ENCODE measurements at places on chromosomes 13 and 19.

GRCh38 chr19:44876930-44877535 is 14.0 kb upstream of the TOMM40 start:
- no peak for DNase-seq

GRCh38 chr13:97883396-97883795 is 70.1 kb upstream of the IPO5 start:
- no peak for DNase-seq

GRCh38 chr13:113466383-113466782 is 13.1 kb upstream of the ADPRHL1 start:
- no peak for DNase-seq

- no peak for DNase-seq
These were observed 5.3 kb downstream of the BTBD2 start for GRCh38 chr19:2010135-2010668.

GRCh38 chr13:36067746-36068381 is 63.3 kb downstream of the DCLK1 start:
- no peak for DNase-seq

DNA sequence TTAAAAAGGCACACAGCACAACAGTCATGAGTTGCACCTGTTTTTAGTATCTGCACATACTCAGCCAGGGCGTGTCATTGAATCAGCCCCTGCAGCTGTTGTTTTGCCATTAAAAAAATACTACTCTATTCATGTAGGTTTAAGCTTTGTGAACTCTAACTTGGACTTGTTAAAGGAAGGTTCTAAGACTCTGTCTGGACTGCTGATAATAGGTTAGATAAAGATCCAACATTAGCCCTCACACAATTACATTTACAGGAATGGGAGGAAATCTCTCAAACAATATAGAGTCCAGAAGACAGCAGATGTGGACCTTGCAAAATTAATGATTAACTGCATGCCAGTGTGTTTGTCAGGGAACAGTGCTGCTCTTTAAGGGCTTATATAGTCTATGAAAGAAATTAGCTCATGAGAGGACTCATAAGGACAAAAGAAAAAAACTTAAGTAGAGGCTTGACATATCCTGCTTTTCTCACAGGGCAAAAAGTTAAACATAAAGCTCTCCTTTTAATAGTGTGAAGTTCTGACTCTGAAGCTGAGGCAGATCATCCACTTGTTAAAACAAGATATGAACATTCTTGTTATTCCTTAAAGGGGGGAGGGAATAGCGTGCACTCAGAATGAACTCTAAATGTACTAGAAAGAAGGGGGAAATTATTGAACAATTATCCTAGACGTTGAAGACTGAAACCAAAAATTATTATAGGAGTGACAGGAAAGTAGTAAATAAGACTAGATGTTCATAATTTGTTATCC is 243.6 kb downstream of the NDFIP2 start:
- no peak for DNase-seq

DNA sequence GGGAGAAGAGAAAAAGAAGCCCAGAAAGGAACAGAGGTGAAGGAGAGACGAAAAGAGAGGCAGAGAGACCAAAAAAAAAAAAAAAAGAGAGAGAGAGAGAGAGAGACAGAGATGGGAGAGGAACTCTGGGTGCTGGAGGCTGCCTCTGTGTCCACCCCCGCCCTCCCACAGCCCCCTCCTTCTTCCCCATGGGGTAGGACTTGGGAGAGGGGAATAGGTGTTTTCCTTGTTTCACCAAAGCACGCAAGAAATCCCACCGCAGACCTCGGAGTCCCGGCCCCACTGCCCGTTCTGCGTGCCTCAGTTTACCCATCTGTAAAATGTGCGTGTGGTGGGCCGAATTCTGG is 4.9 kb downstream of the ONECUT3 start:
- DNase-seq: no peak

DNA sequence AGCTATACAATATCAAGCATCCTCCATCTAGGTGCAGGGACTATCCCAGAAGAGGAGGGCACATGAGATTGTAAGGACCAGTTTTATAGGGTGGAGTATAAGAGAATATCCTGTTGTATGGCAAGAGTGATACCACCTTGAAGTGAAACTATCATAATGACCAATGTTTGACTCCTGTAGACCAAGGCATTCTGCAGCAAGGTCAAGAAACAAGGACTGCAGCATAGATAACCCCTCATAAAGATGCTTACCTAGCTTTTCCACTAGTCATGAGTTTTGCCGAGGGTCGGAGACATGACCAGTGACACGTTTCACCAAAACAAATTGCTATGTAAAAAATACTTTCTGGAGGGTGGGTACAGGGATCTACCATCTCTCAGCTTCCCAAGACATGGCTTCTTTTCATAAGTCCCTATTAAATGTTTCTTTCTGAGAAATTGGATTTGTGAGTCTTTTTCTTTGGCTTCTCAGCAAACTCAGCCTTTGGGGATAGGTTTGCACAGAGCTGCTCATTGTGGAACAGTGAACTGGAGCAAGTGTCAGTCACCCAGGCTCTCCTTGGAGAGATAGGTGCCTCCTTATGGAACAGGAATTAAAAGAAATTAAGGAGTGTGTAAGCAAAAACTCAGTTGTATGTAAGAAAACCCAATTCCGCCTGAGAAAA is 28.2 kb upstream of the CYSLTR2 start:
- no peak for DNase-seq

DNA sequence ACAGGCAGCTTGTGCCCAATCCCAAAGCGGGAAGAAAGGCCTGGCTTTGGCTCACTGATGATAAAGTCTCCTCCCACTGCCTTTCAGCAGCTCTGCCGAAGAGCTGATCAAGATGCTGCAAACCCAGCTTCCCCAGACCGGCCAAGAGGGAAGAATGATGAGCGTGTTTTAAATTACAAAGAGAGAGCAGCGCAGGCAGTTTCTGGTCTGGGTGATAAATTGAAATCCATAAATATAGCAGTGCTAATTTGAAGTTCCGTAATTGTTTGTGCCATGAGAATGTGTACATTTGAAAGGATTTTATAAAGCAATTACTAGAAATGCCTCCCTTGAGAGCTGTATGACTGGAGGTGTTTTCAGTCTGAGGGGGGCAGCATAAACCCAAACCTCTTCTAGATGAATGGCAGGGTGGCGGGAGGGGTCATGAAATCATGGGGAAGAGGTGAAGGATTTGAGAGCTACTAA is 171.8 kb downstream of the STK24 start:
- DNase-seq: no peak

DNA sequence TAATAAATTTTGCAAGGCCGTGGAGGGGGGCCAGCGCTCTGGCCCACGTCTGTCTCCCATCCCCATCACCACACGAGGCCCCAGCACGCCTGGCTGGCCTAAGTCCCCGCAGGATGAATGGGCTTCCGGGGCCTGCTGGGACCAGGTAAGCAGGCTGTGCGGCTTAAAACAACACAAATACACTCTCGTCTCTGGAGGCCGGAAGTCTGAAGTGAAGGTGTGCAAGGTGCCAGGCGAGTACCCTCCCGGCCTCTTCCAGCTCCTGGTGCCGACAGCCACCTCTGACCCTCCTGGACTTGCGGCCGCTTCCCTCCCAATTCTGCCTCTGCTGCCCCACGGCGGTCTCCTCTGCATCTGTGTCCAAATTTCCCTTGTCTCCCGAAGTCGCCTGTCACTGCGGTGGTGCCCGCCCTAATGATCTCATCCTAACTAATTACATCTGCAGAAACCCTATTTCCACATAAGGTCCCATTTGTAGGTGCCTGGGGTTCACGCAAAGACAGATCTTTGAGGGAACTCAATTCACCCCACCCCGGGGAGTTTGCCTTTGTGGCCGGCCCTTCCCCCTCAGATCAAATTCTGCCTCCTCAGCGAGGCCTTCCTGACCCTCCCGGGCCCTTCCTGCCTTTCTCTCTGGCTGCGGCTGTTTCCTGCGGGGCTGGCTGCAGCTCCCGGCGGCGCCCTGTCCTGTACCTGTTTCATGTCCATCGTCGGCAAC is 8.1 kb upstream of the PTBP1 start:
- no peak for DNase-seq

DNA sequence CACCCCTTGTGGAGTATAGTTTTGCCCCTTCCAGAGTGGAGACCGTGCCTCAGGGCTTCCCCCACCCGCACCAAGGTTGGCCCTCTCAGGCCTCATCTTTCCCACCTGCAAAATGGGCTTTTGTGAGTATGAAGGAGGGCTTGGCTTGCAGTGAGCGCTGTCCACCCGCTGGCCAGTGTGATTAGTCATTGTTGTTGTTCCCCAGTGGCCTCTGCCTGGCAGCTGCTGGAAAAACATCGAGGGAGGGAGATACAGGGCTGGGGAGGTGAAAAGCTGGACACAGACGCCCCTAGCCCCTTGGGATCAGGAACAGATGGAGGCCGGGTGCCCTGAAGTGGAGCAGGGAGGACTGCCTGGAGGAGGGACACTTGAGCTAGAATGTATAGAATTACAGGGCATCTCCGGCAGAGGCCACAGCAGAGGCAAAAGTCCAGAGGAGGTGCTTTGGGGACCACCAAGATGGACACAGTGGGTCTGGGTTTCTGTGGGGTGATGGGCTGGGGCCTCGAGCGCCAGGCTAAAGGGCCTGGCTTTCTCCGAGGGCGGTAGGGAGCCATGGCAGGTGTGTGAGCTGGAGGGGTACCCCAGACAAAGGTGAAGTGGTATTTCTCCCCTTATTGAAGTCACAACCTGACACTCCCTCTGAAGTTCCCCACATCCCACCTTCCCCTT is 3.9 kb upstream of the IL12RB1 start:
- no peak for DNase-seq

- DNase-seq: no peak
These were observed 402.2 kb upstream of the ZNF507 start for GRCh38 chr19:31943191-31943661.

GRCh38 chr13:111247552-111247951 is 72.9 kb upstream of the TEX29 start:
- DNase-seq: no peak

GRCh38 chr13:110403315-110403714 is 96.2 kb downstream of the COL4A2 start:
- DNase-seq: no peak

DNA sequence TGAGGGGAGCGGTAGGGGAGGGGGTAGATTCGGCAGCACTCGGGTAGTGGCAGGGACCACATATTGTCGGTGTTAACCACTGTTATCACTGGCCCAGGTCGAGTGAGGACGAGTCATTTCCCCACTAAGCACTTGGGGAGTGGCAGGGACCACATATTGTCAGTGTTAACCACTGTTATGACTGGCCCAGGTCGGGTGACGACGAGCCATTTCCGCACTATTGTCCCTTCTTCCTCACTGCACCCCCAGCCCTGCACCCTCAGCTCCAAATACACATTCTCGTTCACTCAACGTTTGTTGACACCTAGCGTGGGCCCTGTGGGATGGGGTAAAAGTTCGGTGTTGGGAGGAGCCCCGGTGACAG is 467 bp upstream of the CLN5 start:
- DNase-seq: no peak

GRCh38 chr13:52706081-52706480 is 33.5 kb downstream of the CNMD start:
- DNase-seq: no peak

GRCh38 chr13:24802074-24802473 is 38.1 kb downstream of the RNF17 start:
- DNase-seq: no peak

GRCh38 chr13:106714271-106714982 is 146.5 kb upstream of the ARGLU1 start:
- no peak for DNase-seq

DNA sequence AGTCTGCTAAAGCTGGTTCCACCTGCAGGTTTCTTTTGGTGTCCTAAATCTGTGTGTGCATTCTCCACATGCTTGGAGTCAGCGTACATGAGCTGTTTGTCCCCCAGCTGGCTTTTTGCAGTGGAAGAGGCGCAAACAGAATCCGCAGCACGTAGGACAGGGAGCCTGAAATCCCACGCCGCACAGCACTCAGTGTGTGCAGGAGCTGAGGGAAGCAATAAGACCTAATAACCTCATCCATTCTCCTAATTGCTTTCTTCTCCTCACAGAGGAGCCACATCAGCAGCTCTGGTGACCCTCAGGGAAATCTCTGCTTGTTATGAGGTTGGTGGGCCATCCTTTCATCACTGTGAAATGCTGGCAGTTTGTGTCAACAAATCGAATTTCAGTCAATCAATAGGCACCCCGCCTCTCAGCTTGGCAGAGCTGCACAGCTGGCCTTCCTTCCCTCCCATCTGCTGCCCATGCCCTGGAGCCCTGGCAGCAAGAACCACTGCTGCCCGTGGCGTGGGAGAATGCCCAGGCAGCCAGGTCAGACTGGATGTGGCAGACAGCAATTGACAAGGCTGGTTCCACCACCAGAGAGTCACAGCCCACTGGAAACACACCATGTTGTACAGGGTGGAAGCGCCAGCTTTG is 136.7 kb downstream of the ZDHHC20 start:
- no peak for DNase-seq

DNA sequence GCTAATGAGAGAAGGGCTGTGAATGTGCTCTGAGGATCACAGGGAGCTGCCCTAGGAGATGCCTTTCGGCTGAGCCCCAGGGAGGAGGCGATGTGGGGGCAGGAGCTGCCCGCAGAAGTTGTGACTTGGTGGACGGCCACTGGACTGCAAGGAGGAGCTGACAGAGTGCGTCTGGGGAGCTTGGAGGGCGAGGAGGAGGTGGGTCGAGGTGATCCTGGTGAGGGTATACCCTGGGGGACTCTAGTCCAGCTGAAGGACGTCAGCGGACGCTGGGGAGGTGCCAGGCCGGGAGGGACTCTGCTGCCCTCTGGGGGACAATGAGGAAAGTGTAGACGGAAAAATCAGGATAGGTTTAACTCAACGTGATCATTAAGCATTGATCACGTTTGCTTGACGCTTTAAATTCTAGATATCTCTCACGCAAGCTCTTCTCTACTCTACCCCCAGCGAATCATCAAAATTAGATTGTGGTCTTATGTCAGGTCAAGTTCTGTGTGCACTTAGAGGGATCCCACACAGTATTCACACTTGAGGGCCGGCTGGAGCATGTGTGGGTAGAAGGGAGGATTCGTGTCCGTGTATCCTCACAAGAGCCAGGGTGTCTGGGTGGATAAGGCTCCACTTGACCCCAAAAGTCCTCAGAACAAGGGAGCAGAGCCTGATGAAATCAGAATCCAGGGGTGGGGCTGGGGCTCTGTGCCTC is 3.3 kb upstream of the CEACAM7 start:
- DNase-seq: no peak

DNA sequence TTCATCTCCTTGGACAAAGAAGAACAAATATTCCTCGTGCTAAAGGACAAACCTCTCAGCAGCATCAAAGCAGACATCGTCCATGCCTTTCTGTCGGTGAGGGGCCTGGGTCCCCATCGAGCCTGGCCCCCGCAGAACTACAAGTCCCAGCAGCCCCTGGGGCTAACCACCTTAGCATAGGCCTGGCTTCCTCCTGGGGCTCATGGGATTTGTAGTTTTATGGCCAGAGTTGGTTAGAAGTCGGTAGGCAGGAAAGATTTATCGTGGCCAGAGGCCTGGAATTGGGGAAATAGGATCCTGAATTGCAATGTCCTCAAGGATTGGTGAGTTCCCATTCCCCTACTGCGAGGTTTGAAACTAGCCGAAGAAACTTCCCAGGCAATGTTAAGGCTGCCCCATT is 19.6 kb downstream of the TMEM150B start:
- no peak for DNase-seq

GRCh38 chr13:24176351-24177101 is 16.0 kb downstream of the SPATA13 start:
- no peak for DNase-seq

GRCh38 chr13:113425941-113426590 is 27.2 kb downstream of the ADPRHL1 start:
- DNase-seq: no peak

GRCh38 chr13:21071924-21072323 is 10.5 kb upstream of the LATS2 start:
- no peak for DNase-seq

- DNase-seq: no peak
These were observed 8.5 kb upstream of the LILRB3 start for GRCh38 chr19:54231077-54231931.

All from keratinocyte (primary cell).